CD4-positive, alpha-beta memory T cell (primary cell): ENCODE measurements at places on chromosomes 6 and 20.

GRCh38 chr20:23058240-23058639 lies 8.8 kb upstream of the THBD start:
- no peak overlapping the region for H3K4me3 ChIP-seq
- no peaks in the 10 kb centered on the region for H3K27me3 ChIP-seq
- no peak for DNase-seq
- no peaks in the 10 kb centered on the region for H3K36me3 ChIP-seq

DNA sequence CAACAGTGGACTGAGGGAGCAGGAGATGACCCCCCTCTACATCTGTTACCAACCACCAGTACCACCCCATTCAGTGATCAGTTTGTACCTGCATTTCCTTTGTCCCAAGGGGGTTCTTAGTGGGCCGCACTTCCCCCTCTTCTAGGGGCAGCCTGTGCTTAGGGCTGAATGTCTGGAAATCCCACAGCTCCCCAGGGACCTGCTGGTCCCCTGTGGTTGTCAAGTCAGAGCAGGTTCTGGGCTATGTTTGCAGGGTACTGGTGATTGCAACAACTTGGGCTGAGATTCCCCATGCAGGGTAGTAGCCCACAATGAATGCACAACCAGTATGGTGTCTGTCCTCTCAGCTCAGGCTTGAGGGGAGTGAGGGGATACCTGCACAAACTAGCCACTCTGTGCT lies 39.7 kb upstream of the COL10A1 start:
- H3K4me3 ChIP-seq = no peak overlapping the region
- H3K27me3 ChIP-seq = no peaks in the 10 kb centered on the region
- no peaks in the 10 kb centered on the region for H3K4me1 ChIP-seq
- H3K36me3 ChIP-seq = no peaks in the 10 kb centered on the region

DNA sequence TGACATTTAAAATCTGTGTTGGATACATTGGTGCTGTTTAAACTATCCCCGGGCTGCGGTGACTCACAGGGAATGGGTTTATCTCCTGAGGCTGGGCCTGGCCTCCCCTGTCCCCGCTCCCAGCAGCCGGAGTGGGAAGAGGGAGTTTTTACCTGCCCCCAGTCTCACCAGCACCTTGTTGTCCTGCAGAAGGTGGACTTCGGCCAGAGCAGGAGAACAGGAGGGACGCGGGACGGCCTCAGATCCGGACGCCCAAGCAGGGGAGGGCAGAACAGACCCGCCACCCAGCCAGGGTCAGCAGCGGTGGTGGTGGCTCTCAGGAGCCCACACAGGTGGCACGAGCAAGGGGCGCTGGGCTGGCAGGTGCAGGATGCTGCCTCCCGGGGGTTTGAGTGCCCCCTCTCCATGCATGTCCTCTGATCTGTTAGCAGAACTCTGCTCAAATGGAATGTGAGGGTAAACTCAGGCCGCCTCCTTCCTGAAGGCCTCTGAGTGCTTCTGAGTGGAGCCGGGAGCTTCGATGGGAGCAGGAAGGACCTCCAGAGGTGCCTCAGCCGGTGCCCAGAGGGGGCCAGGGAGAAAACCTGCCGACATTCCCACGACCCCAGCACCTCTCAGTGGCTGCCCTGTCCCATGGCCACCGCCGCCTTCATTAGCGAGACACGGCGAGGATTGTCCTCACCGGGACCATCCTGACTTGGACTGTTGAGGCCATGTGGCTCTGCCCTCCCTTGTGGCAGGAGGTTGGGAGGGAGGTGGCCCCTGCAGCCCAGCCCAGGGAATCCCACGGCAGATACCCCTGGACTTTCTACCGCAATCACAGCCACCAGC lies 43.4 kb upstream of the MRGBP start:
- no peak overlapping the region for H3K27ac ChIP-seq
- DNase-seq = no peak
- no peaks in the 10 kb centered on the region for H3K4me1 ChIP-seq
- H3K36me3 ChIP-seq = no peaks in the 10 kb centered on the region

GRCh38 chr6:31736768-31737314 lies 511 bp upstream of the CLIC1 start:
- H3K4me1 ChIP-seq = peaks cover 62% of the 10 kb centered on the region
- H3K27me3 ChIP-seq = no peaks in the 10 kb centered on the region
- H3K27ac ChIP-seq = peak overlapping the region; percentile 82
- DNase-seq = no peak

- H3K36me3 ChIP-seq = no peaks in the 10 kb centered on the region
- DNase-seq = no peak
- no peaks in the 10 kb centered on the region for H3K27me3 ChIP-seq
- no peak overlapping the region for H3K27ac ChIP-seq
- H3K4me1 ChIP-seq = no peaks in the 10 kb centered on the region
Observed at GRCh38 chr6:11632231-11632630, 94.7 kb downstream of the TMEM170B start.

DNA sequence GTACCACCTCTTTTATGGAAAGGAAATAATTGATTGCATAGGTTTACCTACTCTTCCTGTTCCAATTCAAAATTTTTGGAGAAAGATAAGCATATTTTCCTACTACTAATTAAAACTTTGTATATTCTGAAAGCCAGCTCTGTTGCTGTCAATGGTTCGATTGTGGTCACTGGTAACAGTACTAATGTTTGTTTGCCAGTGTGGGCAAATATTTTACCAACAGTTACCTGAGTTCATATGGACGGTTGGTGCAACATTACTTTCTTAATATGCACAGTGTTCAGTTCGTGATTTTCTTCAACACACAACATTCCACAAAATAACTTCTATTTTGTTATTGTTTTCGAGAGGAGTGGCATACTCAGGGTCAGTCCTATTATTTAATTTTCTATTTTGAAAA lies 17.1 kb upstream of the CTAGE9 start:
- H3K4me3 ChIP-seq = no peak overlapping the region
- no peak for DNase-seq
- H3K27me3 ChIP-seq = no peaks in the 10 kb centered on the region
- no peaks in the 10 kb centered on the region for H3K4me1 ChIP-seq
- H3K36me3 ChIP-seq = no peaks in the 10 kb centered on the region
